ENCODE measurements at places on chromosomes 5 and 9.

DNA sequence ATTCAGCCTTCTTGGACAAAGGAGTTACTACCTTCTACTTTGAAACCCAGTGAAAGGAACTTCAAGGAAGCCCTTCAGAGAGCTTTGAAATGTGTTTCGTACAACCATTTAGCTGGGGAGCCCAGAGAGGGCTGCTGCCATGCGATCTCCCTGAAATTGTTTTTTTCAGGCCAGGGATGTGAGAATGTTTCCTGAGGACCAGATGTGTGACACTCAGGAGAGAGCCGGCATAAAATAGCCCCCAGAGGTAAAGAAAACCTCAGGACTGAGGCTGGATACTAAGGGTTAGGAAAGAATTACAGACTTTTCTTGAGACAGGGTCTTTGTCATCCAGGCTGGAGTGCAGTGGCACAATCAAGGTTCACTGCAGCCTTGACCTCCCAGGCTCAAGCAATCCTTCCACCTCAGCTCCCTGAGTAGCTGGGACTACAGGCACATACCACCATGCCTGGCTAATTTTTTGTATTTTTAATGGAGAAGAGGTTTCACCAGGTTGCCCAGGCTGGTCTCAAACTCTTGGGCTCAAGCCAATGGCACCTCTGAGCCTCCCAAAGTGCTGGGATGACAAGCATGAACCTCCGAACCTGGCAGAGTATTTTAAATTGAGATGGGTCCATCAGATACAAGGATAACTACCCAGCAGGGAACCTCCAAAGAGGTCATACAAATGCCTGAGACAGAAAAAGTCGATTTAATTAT is 8.4 kb downstream of the RPL37 start:
- no peak for DNase-seq

DNA sequence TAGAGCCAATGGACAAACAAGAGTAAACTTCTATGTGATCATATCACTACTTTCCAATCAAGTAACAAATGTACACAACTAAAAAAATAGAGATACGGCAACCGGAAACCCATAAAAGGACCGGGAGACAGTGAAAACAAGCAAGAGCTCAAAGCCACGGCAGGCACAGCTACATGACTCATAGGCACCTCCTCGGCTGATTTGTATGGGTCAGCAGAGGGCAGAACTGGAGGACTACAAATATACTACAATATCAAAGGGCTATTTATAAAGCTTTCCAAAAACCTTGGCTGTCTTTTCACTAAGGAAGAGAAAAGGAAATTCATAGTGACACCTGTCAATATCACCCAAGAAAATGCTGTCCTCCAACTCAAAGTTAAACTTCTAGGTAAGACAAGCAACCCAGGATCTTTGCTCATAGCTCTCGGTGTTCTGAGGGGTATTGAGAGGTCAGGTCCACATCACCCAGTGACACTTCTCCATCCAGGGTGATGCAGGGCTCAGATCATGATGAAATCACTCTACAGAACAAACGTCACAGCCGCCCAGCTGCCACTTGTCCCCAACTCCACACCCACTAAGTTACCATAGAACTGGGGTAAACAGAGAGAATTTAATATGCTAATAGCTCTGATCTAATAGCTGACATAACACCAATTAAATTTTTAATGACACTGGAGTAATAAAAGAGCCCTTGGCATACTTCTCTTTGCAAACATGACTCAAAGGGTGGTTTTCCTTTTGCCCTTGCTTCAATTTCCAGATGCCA is 41.3 kb downstream of the PFDN1 start:
- DNase-seq, result no peak

- no peak for DNase-seq
Observed at GRCh38 chr5:173665326-173665725, 48.9 kb upstream of the BOD1 start.

GRCh38 chr9:7756088-7756487 is 43.5 kb downstream of the DMAC1 start:
- DNase-seq, result no peak

DNA sequence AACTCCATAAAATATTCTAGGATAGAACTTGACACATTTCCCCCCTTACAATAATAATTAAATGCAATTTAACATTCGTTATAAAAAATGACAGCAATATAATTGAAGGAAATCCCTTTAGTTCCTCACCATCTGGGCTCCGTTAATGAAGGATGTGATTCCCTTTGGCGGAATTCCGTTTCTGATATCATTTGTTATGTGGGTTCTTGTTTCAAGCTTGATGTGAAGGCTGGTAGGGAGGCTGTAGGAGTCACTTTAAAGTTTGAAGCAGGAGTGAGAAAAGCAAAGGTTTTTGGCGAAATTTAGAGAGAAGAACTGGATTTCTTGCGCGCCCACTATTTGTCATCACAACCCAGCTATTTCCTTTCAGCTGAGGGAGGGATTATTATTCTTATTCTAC is 4.0 kb downstream of the RGS7BP start:
- no peak for DNase-seq

DNA sequence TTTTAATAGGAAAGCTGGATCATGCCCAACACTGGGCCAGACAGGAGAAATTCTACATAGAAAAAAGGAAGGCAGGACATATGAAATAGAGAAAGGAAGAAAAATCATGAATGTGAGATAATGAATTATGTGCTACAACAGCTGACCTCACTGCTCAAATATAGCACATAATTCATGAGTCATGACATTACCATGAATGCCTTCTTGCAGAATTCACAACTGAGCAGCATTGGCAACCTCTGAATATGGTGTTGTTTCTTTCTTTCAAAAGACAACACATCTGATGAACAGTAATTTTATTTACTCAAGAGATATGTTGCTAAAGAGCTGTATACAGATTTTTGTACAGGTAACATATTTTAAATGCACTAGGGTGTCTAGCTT is 34.4 kb downstream of the APBA1 start:
- DNase-seq, result no peak

DNA sequence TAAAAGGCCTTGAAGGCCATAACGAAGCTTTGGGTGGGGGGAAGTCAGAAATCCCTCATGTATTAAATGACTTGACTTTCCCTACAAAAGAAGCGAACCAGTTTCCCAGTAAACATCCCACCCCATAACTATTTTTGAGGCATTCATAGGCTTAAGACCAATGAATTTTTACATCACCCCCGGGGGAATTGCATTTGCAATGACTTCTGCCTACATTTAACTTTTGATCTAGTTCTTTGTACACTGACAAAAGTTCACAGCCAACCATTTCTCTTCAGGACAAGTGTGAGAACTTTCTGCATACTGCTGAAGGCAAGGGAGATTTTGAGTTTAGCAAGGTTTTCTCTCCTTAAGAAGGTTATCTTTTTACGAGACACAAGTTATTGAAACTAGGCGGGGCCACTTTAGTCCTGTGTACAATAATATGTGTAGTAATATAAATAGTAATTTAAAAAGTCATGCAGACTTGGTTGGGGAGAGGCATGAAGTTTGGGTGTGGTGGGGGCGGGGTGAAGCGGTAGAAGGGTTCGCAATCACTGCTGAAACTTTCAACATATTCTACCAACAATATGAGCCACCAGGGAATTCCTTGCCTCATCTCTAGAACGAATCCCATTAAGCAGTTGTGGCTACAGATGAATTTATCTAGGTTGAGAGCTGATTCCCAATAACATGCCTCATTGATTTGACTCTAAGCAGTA is 2.5 kb downstream of the TJP2 start:
- DNase-seq, result no peak

GRCh38 chr9:93090091-93090655 is 5.8 kb upstream of the CARD19 start:
- no peak for DNase-seq

GRCh38 chr9:134328841-134329575 is 2.8 kb downstream of the RXRA start:
- DNase-seq, result no peak

- no peak for DNase-seq
Observed at GRCh38 chr5:123305751-123306150, 117.5 kb downstream of the CEP120 start.

- DNase-seq, result peak; percentile 35
Observed at GRCh38 chr5:141637123-141637766, 448 bp downstream of the RELL2 start.

DNA sequence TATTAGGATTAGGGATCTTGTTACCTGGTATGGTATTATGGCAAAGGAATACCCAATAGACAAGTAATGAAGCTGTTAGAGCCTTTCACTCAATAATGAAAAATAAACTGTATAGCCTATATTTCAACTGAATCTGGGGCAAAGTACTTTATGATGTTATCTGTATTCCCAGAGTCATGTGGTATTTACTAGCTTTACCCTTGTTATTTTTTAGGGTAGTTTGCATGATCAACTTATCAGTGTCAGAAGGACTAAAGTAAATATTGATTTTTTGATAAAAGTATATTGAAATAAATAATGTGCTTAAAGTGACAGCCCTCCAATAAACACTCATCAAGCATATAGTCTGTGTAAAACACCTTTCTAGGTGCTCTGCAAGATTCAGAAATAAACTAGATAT is 64.6 kb downstream of the MAN2A1 start:
- no peak for DNase-seq

DNA sequence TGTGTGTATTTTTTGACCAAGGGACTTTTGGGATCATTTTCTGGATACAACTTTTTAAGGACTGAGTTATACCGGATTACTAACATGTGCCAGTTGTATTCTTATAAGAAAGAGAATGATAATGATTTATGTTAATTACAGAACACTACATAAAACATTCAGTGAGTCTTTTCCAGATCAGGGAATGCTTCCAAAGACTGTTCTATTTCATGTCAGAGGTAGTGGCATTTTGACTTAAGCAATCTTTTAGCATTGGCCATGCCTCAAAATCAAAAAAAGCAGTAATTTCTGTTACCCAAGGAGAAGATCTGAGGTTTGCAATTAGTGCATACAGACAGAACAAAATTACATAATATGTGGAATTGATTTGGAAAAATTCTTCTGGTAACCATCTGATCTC is 413.0 kb upstream of the CDH9 start:
- DNase-seq, result no peak

DNA sequence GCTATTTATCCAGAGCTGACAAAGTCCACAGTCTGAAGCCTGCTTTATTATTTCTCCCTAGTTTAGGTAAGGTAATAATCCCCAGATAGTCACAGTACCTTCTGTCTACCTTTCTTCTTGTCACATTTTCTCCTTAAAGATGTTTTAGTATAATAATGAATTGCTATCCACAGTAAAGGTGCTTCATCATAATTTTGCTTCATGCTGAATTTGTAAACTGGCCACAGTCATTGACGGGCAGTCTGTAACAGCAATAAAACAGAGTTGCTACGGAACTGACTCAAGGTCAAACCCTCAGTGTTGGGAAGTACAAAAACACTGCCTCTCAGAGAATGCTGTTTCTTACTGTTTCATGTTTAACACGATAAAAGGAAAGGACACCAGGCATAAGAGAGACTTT is 195.7 kb downstream of the ZNF608 start:
- DNase-seq, result no peak

DNA sequence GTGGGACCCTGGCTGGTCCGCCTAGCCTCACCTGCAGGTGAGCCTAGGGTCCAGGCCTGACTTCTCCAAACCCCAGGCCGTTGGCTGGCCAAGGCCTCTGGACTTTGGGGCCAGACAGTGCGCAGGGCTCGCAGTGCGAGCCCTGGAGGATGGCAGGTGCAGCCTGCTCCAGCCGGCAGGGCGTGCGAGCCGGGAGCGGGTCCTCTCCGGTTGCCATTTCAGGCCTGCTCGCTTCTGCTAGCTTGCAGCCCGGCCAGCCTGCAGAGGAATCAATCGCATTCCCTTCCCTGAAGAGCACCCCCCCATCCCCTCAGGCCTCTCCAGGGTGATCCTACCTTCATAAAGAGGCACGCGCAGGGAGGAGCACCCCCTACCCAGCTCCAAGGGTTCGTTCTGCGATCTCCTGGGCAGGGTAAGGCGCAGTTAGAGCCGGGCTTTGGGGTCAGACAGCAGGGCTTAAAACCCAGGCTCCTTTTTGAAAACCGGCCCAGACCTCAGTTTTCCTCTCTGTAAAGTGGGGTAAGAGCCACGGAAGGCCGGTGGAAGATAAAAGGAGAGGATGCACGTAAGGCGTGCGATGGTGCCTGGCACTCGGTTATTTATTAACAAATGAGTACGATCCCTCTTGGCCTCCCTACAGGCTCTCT is 6.2 kb downstream of the BARHL1 start:
- DNase-seq, result no peak

- no peak for DNase-seq
Observed at GRCh38 chr5:134411228-134411545, 494 bp downstream of the CDKN2AIPNL start.

GRCh38 chr5:28374492-28374967 is 1336.1 kb upstream of the CDH9 start:
- DNase-seq, result no peak

- no peak for DNase-seq
Observed at GRCh38 chr5:73745836-73746235, 119.8 kb downstream of the ARHGEF28 start.

DNA sequence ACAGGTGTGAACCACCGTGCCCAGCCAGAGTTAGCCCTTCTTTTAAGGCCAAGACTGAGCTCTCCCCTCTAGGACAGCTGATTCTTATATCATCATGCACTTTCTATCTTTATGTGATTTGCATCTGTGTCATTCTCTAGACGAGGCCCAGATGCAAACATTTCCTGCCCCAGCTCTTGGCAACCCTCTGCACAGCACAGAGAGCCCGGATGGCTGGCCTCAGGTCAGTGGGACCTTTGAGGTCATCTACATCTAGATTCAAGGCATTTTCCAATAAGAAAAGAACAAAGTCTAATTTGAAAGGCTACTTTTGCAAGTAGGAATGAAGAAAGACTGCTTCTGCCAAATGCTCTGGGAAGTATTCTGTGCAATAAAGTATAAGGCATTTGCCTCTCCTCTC is 109.0 kb upstream of the DAB2 start:
- DNase-seq, result no peak

DNA sequence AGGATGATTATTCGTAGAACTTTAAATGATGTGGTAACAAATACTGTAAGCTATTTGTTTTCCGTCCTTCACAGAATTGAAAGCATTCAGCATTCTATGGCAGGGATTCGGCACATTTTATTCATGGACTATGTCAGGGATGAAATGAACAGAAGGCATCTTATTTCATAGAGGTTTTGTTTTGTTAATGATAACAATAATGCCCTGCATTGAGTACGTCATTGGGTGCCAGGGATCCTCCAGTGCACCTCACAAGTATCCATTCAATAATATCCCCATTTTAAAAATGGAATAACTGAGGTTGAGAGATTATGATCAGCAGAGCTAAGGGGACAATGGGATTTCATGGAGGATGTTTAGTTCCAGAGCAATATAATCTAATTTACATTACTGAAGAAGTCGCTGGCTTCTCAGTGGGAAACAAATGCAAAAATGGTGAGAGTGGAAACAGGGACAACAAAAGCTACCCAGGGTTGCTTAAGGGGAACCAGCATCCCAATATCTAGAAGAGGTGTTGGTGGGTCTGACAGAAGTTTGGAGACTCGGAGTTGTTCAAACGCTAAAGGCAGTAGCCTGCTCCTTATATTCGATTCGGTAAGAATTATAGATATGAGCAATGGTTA is 985.7 kb upstream of the WWC1 start:
- no peak for DNase-seq

- no peak for DNase-seq
Observed at GRCh38 chr5:145307866-145308382, 527.2 kb downstream of the PRELID2 start.
